Kidney capillary endothelial cell (primary cell): ENCODE measurements at places on chromosomes 1 and 21.

DNA sequence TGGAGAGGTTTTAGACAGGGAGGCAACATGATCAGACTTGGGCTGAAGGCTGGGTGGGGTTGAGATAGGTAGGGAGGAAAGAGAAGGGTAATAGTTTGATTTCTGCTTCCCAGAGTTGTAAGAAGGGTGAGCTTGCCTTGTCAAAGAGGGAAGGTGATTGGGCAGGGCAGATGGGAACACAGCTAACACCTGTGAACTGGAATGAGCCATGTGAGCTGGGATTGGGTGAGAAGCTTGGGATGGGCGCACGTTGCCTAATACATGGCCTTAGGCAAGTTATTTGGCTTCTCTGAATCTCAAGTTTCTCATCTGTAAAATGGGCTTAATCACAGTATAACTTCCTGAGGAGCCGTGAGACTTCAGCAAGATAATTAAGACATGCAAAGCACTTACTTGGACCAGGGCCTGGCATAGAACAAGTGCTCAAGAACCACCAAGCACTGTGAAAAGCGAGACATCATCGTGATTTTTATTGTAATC lies 33.8 kb upstream of the ID3 start:
- no peak for DNase-seq

GRCh38 chr1:61337037-61337436 lies 254.7 kb downstream of the NFIA start:
- no peak for DNase-seq

DNA sequence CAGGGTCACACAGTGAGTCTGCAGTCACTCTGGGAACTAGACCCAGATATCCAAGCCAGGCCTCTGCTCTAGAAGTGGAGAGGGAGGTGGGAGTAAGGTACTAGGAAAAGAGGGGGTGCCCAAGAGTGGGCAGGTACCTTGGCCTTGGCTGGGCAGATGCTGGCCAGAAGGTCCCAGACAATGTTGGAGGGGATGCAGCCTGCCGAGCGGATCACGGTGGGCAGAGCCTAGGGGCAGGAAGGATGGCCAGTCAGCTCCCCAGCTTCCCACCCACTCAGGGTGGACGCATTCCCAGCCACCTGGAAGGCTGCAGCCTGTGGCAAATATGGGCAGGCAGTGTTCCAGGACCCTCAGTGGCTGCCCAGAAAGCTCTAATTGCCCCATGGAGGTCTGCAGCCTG lies 23.3 kb downstream of the SPOCD1 start:
- DNase-seq, result no peak

DNA sequence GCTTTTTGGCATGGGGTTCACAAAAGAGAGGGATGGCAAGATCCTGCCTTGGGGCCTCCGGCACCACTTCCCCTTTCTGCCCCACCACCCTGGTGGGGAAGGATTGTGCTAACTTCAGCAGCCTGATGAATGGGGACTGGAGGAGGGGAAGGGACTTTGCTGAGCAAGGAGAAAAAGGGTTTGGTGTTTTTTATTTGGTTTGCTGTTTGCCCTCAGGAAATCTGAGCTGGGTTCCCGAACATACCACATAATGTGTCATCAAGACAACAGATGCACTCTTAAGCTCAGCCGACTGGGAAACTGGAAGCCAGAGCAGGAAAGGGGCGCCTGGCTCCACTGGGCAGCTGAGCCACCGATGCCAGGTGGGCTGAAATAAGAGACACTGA lies 19.8 kb downstream of the OLFML2B start:
- no peak for DNase-seq
